Activated T-helper 17 cell treated with anti-CD3 and anti-CD28 coated beads, Interleukin-2, amount 50 U/mL, for 72 hours (primary cell): ENCODE measurements at places on chromosomes 1 and 21. TPM values are rescaled to one million over a fixed set of nuclear protein-coding genes. Genes with fewer than 3 reads are reported as not detected.

- ATAC-seq, result no peak
Observed at GRCh38 chr1:51433972-51434510, 85.0 kb downstream of the EPS15 start.

GRCh38 chr21:35895598-35895997, 164.7 kb downstream of the SETD4 start:
- no peak for ATAC-seq

GRCh38 chr1:11318982-11319381, 46.0 kb downstream of the UBIAD1 start:
- ATAC-seq, result no peak

DNA sequence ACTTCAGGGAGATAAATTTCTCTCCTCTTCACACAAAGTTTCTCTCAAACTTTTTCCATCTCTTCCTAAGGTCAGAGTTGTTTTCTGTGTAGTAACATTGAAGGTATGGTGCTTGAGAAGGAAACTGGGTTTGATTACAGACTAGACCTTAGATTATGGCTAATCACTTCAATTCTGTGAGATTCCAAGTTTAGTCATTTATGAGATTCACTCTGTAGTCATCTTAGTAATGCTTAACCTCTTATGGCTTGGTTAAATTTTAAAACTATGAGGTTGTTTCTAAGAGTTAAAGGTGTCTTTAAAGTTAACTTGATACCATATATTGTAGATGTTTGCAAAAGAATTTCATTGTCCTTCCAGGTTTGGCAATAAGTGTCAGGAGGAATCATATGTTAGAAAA, 1092.2 kb downstream of the KCNT2 start:
- ATAC-seq, result no peak

DNA sequence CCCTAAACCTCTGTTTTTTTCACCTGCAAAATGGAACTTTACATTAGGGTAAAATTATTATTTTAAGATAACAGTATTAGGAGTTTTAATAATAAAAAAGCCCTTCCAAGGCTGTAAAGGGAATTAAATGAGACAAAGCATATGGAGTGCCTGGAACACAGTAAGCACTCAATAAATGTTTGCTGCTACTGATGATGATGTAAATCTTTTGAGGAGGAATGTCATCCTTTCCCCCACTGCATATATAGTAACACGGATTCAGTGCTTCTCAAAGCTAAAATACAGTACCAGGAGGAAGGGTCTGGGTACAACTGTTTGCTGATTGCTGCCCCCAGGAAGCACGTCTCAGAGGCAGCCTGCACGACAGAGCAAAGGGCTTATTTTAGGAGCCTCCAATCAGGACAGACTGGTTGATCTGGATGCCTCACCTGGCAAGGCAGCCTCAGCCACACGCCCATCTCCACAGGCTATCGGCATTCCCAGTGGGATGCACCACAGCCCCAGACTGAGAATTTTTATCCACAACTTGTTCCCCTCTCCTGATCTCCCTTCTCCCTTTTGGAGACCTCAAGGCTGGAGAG, 64.4 kb downstream of the GADD45A start:
- no peak for ATAC-seq

NTNG1 gene
- total RNA-seq, result not detected

ASTN1 gene
- total RNA-seq, result not detected

FCRL5 gene
- not detected for total RNA-seq
